ENCODE measurements at places on chromosomes 12 and 14.

DNA sequence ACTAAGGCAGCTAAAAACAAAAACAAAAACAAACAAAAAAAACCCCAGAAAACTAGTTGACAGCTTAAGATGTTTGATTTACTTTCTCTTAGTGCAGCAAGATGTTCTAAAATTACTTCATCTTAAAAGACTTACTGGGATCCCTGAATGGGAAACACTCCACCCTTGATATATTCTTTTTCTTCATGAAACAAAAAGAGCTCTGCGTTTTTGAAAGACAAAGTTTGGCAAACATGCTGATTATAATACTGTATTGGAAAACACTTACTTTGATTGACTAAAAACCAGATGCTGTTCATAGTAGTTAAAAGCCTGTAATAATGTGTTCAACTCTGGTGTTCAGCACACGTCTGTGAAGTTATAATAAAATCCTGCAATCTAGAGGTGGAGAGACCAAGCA lies 136.8 kb downstream of the SRGAP1 start:
- no peak for DNase-seq

- DNase-seq, result no peak
Observed at GRCh38 chr12:123278101-123278627, 6.5 kb upstream of the CDK2AP1 start.

DNA sequence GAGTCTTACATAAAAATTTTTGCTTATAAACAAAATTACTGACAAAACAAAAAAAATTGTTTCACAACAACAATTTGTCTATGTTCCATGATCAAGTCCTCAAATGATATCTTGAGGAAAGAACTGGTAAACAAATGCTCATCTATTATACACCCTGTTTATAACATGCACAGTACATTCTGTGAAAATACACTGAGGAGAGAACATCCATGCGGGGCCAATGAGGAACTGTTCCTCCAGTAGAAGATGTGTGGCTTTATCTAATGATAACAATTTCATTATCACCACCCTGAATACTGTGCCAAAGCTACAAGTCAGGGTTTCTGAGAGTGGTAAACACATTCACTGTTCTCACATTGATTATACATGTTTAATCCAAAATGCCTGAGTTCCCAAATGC lies 10.8 kb downstream of the MLH3 start:
- DNase-seq, result no peak

DNA sequence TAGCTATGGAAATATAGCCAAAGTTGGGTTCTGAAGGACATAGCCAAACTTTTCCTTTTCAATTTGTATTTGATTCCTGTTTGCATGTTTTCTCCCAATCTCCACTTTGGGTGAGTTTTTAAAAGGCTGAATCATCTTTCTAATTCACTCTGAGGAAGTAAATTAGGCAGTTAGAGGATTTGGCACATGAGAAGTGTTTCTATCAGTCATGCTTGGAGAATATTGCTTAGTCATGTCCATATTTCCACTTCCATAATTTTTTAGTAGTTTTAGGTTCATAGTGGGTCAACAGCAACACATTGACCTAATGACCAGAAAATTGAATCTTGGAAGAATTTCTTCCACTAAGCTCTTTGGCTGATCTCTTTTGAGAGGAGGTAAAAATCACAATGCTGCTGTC lies 21.8 kb downstream of the IRAK3 start:
- no peak for DNase-seq
